Type B pancreatic cell (in vitro differentiated cells): ENCODE measurements at places on chromosomes 12 and 14.
A peak's percentile ranks its signal among the peaks of the same experiment; 100 is the strongest.

GRCh38 chr12:41055875-41056577, 132.1 kb upstream of the PDZRN4 start:
- no peaks in the 10 kb centered on the region for H3K36me3 ChIP-seq
- no peaks in the 10 kb centered on the region for H3K27me3 ChIP-seq
- H3K27ac ChIP-seq: no peak overlapping the region
- H3K4me3 ChIP-seq: no peak overlapping the region
- DNase-seq: no peak

DNA sequence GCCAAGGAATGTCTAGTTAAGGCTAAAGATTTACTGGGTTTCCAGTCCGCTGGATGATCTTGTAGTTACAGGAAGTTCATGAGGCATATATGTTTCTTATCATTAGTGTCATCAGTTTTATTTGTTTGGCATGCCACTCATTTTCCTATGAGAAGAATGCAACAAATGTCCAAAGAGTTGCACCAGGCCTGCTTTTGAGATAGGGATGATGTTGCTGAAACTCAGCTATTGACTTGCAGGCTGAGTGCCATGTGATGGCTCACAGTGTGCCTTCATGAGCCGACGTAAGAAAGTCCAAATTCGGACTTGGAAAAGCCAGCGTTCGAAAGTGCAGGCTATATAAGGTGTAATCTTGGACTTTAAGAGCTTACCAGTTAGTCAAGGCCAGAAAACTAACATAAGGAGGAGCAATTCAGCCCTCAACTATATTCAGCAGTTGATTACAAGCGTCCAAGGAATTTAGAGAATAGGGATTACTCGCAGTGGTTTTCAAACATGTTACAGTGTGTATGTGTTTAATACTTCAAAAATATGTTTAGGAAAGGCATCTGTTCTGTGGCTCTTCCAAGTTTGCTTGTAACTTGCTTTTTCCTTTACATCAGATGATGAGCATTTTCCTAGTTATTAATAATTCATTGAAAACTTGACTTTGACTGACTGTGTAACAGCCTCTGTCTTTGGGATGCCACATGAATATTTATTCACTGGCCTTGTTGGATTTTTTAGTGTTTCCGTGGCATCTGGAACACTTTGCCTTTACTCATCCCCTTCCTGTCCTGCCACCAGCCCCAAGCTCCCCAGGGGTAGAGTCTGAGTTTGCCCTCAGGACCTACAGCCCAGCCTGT, 101.3 kb downstream of the LGMN start:
- no peaks in the 10 kb centered on the region for H3K27me3 ChIP-seq
- peaks cover 3% of the 10 kb centered on the region for H3K36me3 ChIP-seq
- no peak for DNase-seq
- no peak overlapping the region for H3K27ac ChIP-seq
- H3K4me3 ChIP-seq: no peak overlapping the region
- no peaks in the 10 kb centered on the region for H3K4me1 ChIP-seq

DNA sequence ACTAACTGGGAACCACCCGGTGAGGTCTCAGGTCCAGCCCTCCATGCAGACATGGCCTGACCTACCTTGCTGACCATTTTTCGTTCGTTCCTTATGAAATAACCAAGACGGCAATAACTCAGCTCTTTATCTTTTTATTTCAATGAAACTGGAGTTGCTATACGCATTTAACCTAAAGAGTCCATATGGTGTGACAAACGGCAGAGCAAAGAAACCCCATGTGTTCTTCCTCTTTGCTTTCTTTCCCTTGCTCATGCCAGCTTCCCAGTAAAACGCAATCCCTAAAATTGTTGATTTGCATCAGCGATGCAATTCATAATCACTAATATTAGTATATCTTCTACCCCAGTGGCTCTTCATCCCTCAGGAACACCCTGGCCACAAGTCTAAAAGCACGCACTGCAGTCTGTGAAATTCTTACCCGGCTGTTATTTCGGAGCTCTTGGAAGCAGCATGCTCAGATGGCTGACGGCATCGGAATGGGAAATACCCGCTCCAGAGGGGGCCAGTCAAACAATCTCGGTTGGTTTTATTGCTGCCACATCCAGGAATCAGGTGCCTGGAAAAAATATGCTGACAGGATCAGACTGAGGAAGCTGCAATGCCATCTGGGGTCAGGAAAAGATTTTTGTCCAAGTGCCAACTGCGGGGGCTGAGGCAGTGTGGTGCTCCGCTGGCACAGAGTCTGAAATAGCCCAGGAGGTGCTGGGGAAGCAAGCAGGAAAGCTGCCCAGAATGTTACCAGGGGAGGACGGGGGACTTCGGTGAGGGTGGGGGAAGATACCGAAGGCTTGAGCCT, 28.2 kb upstream of the KCNA1 start:
- H3K27ac ChIP-seq: no peak overlapping the region
- DNase-seq: no peak
- peaks cover 6% of the 10 kb centered on the region for H3K36me3 ChIP-seq
- H3K4me3 ChIP-seq: no peak overlapping the region
- no peaks in the 10 kb centered on the region for H3K4me1 ChIP-seq

GRCh38 chr12:54593135-54593534, 4.7 kb upstream of the PPP1R1A start:
- H3K36me3 ChIP-seq: no peaks in the 10 kb centered on the region
- H3K4me1 ChIP-seq: peaks cover 29% of the 10 kb centered on the region
- no peak overlapping the region for H3K4me3 ChIP-seq
- DNase-seq: no peak
- no peak overlapping the region for H3K27ac ChIP-seq

- peaks cover 19% of the 10 kb centered on the region for H3K4me1 ChIP-seq
- no peak overlapping the region for H3K4me3 ChIP-seq
- DNase-seq: no peak
- peaks cover 4% of the 10 kb centered on the region for H3K36me3 ChIP-seq
Measured at GRCh38 chr12:115648463-115648862, 629.0 kb downstream of the MED13L start.

GRCh38 chr14:32073537-32074189, 3.4 kb upstream of the ARHGAP5 start:
- H3K4me1 ChIP-seq: peaks cover 17% of the 10 kb centered on the region
- no peak for DNase-seq
- H3K27me3 ChIP-seq: no peaks in the 10 kb centered on the region

DNA sequence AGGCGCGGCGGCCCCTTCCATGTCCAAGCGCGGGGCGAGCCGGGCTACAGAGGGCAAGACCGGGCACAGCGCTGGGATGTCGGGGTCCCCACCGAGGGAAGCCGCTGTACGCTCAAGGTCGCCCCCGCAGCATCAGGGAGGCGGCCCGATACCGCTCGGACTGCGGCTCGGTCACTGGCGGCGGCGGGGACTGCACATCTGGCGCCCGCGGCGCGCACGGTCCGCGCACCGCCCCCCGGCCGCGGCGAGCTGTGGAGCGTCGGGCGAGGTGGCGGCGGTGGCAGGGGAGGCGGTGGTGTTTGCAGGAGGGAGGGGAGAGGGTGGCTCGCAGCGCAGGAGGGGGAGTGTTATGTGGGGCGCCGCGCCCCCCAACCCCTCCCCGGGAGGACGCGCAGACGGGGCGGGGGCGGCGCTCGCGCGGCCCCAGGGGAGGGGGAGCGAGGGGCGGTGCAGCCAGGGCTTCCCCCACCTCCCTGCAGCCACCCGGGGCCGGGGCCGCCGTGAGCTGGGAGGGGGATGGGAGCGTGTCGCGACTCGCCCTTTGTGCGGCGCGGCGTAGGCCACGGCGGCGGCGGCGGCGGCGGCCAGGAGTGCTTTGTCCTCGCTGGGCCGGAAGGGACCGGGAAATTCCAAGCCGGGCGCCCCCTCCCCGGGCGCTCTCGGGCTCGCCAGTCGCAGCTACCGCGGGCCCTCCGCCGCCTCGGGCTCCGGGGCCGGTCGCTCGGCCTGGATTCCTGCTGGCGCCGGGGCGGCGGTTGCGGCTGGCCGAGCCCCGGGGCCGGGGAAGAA, at the start of gene NUAK1:
Gene NUAK1, minus strand, starts transcription at position 322 of the 789 bp plus-strand sequence. Its CDS starts 301 bp downstream, at position 21.
- H3K4me1 ChIP-seq: peaks cover 53% of the 10 kb centered on the region
- H3K4me3 ChIP-seq: peak within 1 kb of the TSS; percentile 96
- peaks cover 8% of the 10 kb centered on the region for H3K36me3 ChIP-seq
- DNase-seq: peak; percentile 85
- H3K27me3 ChIP-seq: peaks cover 27% of the 10 kb centered on the region

- H3K27me3 ChIP-seq: peaks cover 3% of the 10 kb centered on the region
- H3K4me1 ChIP-seq: peaks cover 40% of the 10 kb centered on the region
- no peaks in the 10 kb centered on the region for H3K36me3 ChIP-seq
- H3K27ac ChIP-seq: no peak overlapping the region
- no peak for DNase-seq
Measured at GRCh38 chr12:97561619-97562290, 99.2 kb downstream of the RMST start.

- H3K4me3 ChIP-seq: no peak overlapping the region
- H3K27me3 ChIP-seq: peaks cover 20% of the 10 kb centered on the region
- no peaks in the 10 kb centered on the region for H3K4me1 ChIP-seq
- H3K36me3 ChIP-seq: no peaks in the 10 kb centered on the region
Measured at GRCh38 chr12:16150276-16150675, 127.2 kb downstream of the SLC15A5 start.

GRCh38 chr14:72679141-72679535, 214.8 kb downstream of the DPF3 start:
- no peak for DNase-seq

DNA sequence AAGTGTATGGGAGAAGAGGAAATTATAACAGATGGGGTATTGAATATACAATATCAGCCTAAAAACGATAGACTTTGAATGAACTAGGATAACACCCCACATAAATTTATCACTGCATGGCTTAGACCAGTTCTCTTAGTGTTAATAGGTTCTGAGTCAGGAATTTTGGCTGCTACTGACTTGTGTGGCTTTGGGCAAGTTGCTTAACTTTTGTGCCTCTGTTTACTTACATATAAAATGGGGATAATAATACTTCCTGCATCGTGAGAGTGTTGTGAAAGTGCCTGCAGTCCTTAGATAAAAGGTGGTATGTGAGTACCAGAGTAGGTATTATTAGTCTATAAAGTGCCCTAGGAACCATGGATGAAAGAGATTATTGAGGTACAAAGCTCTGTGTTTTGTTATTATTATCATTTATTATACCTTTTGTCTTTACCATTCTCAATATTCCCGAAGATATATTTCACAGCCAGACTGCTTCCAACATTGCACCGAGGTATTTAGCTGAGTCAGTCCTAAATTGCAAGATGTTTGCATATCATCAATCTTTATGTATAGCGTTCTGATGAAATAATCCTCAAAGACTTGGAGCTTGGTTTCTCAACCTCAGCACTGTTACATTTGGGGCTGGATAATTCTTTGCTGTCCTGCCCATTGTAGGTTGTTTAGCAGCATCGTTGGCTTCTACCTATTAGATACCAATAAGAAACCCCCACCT, 2.3 kb upstream of the PAWR start:
- H3K27me3 ChIP-seq: peaks cover 12% of the 10 kb centered on the region
- no peaks in the 10 kb centered on the region for H3K36me3 ChIP-seq
- H3K4me3 ChIP-seq: peak overlapping the region; percentile 94
- DNase-seq: no peak
- peak overlapping the region; percentile 90 for H3K27ac ChIP-seq
- H3K4me1 ChIP-seq: peaks cover 15% of the 10 kb centered on the region

DNA sequence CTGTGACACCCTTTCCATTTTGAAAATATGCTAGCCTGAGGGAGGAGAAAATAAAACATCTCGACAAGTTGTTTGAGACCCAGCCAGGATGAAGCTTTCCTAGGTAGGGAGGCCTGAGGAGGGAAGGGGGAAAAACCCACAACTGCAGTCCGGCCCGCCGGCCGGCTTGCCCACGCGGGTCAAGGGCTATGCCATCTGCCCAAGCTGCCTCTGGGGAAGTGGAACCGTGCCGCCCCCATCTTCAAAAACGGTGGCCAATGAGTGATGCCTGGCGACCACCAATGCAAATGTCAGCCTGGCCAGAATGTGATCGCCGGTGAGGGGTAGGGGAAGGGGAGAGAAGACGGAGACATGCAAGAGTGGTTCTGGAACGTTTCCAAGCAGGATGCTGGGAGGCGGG, 263.5 kb upstream of the ALG10B start:
- no peak overlapping the region for H3K4me3 ChIP-seq
- H3K36me3 ChIP-seq: no peaks in the 10 kb centered on the region
- no peak for DNase-seq

- peak within 1 kb of the TSS; percentile 69 for H3K4me3 ChIP-seq
- H3K27me3 ChIP-seq: peaks cover 85% of the 10 kb centered on the region
- no peaks in the 10 kb centered on the region for H3K4me1 ChIP-seq
- no peaks in the 10 kb centered on the region for H3K36me3 ChIP-seq
Measured at GRCh38 chr12:107774349-107775029, at the start of gene ASCL4. Gene ASCL4 (plus strand): TSS chr12:107774704. CDS start chr12:107775219, 515 bp downstream.

DNA sequence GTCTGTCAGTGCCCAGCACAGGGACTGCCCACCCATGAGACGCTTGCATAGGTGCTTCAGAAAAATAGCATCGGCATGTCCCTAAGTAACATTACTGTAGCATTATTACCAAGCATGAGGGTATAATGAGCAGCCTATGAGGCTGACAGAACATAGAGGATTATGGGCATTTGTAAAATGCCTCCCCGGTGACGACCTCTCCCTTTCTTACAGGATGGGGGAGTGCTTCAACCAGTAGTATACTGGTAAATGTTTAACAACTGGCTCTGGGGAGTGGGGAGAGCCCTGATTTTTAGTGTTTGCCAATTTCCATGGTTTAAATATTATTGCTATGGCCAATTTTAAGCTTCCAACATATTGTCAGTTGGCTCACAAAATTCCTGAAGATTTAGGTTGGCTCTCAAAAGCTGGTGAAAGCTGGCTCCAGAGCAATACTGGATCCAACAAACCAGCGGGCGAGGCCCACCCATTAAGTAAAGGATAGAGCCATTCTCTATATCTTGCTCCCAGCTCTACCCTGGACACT, 104.5 kb downstream of the ETNK1 start:
- H3K36me3 ChIP-seq: no peaks in the 10 kb centered on the region
- peaks cover 3% of the 10 kb centered on the region for H3K27me3 ChIP-seq
- H3K27ac ChIP-seq: no peak overlapping the region
- no peak for DNase-seq
- H3K4me3 ChIP-seq: no peak overlapping the region

DNA sequence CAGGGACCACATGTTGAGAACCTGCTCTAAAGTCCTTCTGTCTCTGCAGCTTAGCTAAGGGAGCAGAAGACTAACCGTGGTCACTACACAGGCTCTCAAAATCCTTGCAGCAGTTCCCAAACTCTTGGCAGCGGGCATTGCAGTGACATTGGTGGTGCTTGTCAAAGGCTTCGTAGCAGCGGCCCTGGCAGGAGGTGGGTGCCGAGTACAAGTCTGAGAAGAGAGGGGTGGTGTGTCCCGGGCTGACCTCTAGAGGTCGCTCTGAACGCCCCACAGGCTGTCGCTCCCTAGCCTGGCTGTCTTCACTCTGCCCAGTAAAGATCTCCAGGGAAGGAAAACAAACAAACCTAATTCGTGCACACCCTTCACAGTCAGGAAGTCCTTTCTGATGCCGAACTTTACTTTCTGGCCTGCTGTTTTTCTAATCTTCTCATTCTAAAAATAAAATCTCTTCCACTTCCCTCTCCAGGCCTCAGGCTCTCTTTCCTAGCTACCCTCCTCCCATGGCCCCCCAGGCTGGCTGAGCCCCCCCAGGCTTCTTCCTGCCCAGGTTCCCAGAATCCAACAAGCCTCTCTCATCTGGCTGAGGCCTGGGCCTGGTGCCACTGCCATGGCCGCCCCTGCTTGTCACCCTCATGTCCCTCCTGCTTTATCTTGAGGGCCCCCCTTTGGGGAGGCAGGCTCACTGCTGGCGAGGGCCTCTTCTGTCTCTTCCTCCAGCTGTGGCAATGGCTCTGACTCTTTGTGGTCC, 7.7 kb downstream of the ENDOU start:
- no peak for DNase-seq
- peaks cover 18% of the 10 kb centered on the region for H3K4me1 ChIP-seq
- peak overlapping the region; percentile 16 for H3K4me3 ChIP-seq
- peaks cover 4% of the 10 kb centered on the region for H3K36me3 ChIP-seq
- peaks cover 2% of the 10 kb centered on the region for H3K27me3 ChIP-seq
- H3K27ac ChIP-seq: peak overlapping the region; percentile 83
